Muscle of leg (tissue), 16 donors: ENCODE measurements at places on chromosomes 2 and 18. TPM values are rescaled to one million over a fixed set of nuclear protein-coding genes. Genes with fewer than 3 reads are reported as not detected.
A peak's percentile ranks its signal among the peaks of the same experiment; 100 is the strongest.

Gene UGT1A6
- not detected for polyA plus RNA-seq

Gene IL36A
- not detected for polyA plus RNA-seq

Gene CYTIP
- 0.43 TPM for polyA plus RNA-seq

Gene CHPF
- 56.4 TPM for polyA plus RNA-seq

Gene ARMC9
- 7.0 TPM for polyA plus RNA-seq

DNA sequence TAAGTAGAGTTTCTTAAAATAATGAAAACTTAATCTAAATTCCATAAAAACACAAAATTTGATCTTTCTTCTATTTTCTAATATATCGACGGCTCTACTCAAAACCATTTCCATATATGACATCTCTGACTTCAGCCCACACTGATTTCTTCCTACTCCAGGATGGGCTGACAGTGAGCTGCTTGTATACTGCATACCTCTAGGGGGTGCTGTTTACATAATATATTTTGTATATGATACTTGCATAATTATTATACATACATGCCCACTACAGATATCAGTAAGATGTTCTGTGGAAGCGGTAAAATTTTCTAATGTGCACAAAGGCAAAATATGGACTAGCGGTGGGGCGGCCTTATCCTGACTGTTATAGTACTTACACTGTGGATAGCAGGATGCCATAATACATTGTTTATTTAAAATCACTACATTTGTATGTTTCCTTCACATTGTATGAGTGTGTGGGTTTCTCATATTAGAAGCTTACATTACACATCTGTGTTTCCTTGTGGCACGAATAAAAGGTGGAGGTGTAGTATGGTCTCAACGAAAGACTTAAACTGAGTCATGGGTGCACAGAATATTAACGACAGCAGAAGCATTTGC is 66.1 kb upstream of the NXPH2 start:
- H3K4me3 ChIP-seq, result no peak overlapping the region
- peak; percentile 46 for DNase-seq
- no peaks in the 10 kb centered on the region for H3K36me3 ChIP-seq
- H3K27me3 ChIP-seq, result no peaks in the 10 kb centered on the region

DNA sequence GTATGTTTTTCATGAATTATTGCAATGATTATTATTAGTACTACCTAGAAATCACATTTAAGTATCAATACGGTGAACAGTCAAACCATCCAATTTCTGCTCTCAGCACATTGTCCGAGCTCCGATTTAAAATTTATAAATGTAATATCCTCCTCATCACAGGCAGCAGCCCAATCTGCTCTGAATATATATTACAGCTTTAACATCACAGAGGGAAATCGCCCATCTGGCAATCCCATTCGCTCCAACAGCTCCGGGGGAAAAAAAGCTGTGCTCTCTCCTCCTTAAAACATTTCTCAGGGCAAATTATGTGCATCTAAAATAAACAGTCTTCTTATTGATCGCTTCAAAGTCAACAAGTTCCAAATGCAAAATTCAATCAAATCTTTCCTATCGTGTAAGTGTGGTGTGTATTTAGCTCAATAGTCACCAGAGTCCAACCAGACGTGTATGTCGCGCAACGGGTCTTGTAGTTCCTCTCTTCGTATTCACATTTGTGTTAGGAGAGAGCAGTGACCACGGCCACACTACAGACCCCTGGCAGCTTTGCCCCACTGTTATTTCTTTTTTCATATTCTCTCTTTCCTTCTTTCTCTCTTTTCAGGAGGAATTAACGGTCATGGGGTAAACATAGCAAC is 2.4 kb downstream of the FIGN start:
- peaks cover 21% of the 10 kb centered on the region for H3K27me3 ChIP-seq
- H3K27ac ChIP-seq, result no peak overlapping the region
- H3K36me3 ChIP-seq, result no peaks in the 10 kb centered on the region
- DNase-seq, result peak; percentile 32
- H3K4me3 ChIP-seq, result no peak overlapping the region
- H3K4me1 ChIP-seq, result peaks cover 6% of the 10 kb centered on the region

GRCh38 chr2:63651861-63652651 is 63.3 kb downstream of the MDH1 start:
- no peak overlapping the region for H3K4me3 ChIP-seq
- DNase-seq, result no peak
- no peak overlapping the region for H3K27ac ChIP-seq
- H3K4me1 ChIP-seq, result no peaks in the 10 kb centered on the region

GRCh38 chr2:237723602-237724001 is 75.0 kb upstream of the RBM44 start:
- no peaks in the 10 kb centered on the region for H3K27me3 ChIP-seq
- peak; percentile 79 for DNase-seq
- no peak overlapping the region for H3K4me3 ChIP-seq
- H3K27ac ChIP-seq, result peak overlapping the region; percentile 38
- H3K4me1 ChIP-seq, result peaks cover 40% of the 10 kb centered on the region

DNA sequence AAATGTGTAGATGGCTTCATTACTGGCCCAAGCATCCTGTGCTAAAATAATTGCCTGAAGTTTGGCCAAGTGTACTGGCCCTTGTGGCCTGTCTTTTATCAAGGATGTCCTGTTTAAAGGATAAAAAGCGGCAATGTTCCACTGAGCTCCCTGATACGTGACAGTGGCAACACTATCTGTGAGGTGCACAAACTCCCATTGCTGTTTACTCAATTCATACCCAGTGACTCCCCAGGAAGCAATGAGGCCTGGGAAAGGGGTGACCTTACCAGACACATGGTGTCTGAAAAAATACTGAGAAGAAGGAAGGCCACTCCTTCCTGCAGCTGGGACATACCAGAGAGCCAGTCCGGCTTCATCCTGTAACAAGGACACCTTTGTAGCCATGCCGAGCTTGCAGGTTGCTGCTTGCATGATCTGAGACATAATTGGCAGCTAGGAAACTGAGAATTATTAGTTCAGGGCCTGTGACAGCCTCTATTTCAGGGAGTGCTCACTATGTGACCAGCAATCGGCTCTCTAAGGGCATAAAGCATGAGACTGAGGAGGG is 198.5 kb upstream of the LRATD1 start:
- no peak overlapping the region for H3K27ac ChIP-seq
- H3K27me3 ChIP-seq, result no peaks in the 10 kb centered on the region
- no peak overlapping the region for H3K4me3 ChIP-seq
- no peaks in the 10 kb centered on the region for H3K4me1 ChIP-seq
- H3K36me3 ChIP-seq, result no peaks in the 10 kb centered on the region
- no peak for DNase-seq

DNA sequence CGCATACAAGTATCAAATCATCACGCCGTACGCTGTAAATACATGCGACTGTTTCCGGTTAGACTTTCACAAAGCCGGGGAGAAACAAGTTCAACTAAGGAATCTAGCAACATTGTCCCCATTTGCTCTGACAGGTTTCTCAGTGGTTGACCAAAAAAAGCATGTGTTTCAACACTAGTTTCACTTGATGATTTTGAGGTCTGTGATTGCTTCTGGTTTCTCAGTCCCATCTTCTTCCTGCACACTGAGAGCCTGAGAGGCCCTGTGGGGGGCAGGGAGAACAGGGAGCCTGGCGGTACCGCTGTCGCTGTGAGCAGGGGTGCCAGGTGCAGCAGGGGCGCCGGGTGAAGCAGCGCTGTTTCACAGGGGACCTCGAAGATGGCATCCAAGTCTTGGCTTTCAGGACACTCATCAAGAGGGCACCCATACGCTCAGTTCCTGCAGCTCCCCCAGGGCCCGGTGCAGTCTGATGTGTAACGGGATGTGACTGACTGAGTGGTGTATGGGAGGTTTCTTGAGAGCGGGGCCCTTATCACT is 270.9 kb downstream of the TWIST2 start:
- peaks cover 30% of the 10 kb centered on the region for H3K4me1 ChIP-seq
- H3K27me3 ChIP-seq, result no peaks in the 10 kb centered on the region
- no peak overlapping the region for H3K4me3 ChIP-seq
- H3K27ac ChIP-seq, result no peak overlapping the region
- peaks cover 27% of the 10 kb centered on the region for H3K36me3 ChIP-seq
